Epithelial cell of proximal tubule (primary cell): ENCODE measurements at places on chromosomes 1 and 21.

- DNase-seq = no peak
These were observed 112.8 kb downstream of the PLPP3 start for GRCh38 chr1:56466538-56466937.

GRCh38 chr1:194081444-194081843, 895.0 kb upstream of the B3GALT2 start:
- no peak for DNase-seq

- DNase-seq = no peak
These were observed 6.9 kb upstream of the ZNF362 start for GRCh38 chr1:33249422-33249821.

- peak; percentile 42 for DNase-seq
These were observed 488.0 kb upstream of the PLXNA2 start for GRCh38 chr1:208731981-208732821.

GRCh38 chr1:223363057-223363855, 720 bp downstream of the SUSD4 start:
- no peak for DNase-seq

GRCh38 chr1:33908324-33908956, 44.6 kb downstream of the HMGB4 start:
- no peak for DNase-seq

GRCh38 chr21:31895077-31895835, 22.4 kb downstream of the HUNK start:
- DNase-seq = no peak

- DNase-seq = no peak
These were observed 532.3 kb upstream of the USP24 start for GRCh38 chr1:55747408-55747841.

GRCh38 chr21:15557925-15558324, 171.9 kb upstream of the USP25 start:
- no peak for DNase-seq

GRCh38 chr1:162191396-162192305, 122.2 kb downstream of the NOS1AP start:
- DNase-seq = no peak

- DNase-seq = no peak
These were observed 54.6 kb upstream of the ACTRT2 start for GRCh38 chr1:2966449-2967328.
